Fibroblast of skin of scalp (primary cell): ENCODE measurements at places on chromosomes 5 and 9.

DNA sequence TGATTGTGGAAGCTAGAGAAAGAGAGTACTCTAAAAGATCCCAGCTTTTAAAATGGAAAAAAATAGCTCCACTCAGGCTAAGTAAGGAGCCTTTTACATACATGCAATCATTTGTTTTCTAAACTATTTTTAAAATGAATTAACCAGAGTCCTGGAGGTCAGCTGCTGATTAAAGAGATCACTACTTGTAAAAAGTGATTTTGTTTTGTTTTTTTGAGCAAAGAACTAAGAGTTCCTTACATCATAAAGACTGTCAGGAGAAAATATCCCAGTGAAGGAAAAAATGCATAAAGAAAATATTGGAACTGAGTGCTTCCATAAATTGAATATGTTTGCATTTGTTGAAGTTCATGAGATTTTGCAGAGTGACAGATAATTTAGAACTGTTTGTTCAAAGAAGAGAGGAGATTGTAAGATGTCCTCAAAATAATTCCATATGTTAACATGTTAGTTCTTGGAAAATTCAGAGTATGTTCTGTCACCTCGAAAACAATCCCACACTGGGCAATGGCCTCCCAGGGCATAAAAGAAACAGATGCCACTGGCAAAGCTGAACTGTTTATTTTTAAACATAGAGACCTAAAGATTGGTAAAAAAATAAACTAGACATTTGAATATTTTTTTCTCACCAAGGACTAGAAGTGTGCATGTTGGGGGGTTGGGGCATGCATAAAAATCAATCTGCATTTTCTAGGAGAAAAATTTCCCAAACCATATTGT, 264.7 kb downstream of the NPR3 start:
- peak; percentile 73 for DNase-seq

DNA sequence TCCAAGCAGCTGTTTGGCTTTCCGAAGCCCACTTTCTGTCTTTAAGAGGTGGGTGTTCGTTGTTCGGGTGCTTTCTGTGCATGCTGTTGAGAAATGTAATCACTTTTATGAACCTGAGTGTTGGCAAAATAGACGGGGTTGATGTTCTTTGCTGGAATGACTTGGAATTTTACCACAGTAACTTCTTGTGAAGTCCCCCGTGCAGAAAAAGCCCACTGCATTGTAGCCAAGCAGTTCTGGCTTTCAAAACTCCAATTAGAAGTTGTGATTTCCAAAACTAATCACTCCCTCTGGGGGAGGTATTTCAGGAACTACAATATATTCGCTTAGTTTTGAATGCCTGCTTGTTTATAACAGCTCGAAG, 111.1 kb downstream of the PAM start:
- no peak for DNase-seq

GRCh38 chr9:6272229-6272598, 56.0 kb upstream of the TPD52L3 start:
- peak; percentile 0 for DNase-seq

DNA sequence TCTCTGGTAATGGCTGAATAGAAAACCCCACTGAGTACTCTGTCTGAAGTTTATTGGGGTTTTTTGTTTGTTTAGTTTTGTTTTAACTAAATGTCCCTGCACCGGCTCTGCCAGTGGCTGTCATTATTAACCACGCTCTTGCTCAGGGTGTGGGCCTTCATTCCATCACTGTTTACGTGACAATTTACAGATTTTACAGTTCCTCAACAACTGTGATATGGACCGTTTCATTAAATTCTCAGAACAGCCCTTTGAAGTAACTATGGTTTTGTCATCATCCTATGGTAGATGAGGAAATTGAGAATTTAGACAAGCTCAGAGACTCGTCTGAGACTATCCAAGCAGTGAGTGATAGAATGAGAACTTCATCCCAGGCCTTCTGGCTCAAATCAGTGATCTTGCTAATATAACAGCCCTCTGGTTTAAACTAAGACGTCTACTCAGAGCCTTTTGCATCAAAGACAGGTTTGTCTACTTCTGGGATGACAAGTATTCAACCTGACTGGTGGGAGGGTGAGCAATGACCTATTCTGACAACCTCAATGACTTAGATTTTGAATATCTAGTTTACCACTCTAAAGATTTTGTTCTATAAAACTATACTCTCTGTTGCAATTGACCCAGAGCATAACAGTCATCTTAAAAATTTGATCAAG, 77.3 kb upstream of the MAP3K1 start:
- DNase-seq: no peak

DNA sequence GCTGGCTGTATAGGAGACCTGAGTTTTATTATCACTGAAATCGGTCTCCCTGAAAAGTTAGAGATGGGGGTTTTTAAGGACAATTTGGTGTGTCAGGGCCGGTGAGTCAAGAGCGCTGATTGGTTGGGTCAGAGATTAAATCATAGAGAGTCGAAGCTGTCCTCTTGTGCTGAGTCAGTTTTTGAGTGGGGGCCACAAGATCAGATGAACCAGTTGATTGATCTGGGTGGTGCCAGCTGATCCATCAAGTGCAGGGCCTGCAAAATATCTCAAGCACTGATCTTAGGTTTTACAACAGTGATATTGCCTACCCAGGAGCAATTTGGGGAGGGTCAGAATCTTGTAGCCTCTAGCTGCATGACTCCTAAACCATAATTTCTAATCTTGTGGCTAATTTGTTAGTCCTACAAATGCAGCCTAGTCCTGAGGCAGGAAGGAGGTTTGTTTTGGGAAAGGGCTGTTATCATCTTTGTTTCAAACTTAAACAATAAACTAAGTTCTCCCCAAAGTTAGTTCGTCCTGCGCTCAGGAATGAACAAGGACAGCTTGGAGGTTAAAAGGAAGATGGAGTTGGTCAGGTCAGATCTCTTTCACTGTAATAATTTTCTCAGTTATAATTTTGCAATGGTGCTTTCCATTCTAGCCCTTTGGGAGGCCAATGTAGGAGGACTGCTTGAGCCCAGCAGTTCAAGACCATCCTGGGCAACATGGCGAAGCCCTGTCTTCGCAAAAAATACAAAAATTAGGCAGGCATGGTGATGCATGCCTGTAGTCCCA, 31.6 kb upstream of the RFK start:
- no peak for DNase-seq

GRCh38 chr5:54301849-54302248, 8.5 kb downstream of the ARL15 start:
- no peak for DNase-seq

DNA sequence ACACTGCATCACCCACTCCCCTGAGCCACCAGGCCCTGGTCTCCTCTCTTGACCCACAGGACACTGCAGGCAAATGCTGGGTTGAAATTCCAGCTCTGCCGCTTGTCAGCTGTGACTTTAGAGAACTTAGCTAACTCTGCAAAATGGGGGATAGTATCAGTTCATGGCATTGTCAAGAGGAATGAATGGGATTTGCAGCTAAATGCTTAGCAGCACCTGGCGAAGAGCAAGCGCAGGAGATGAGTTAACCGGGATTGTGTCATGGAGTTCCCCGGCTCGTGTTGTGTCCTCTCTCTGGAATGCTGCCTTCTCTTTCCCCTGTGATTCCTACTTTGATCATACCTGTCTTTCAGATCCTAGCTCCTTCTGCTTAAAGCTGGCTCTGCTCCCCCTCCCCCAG, 67.1 kb downstream of the DAB2IP start:
- no peak for DNase-seq

- no peak for DNase-seq
Observed at GRCh38 chr5:42858687-42859086, 47.0 kb upstream of the SELENOP start.

- DNase-seq: no peak
Observed at GRCh38 chr9:98724810-98725530, 16.2 kb upstream of the GABBR2 start.

- DNase-seq: peak; percentile 57
Observed at GRCh38 chr5:93800988-93801811, 59.8 kb upstream of the POU5F2 start.

DNA sequence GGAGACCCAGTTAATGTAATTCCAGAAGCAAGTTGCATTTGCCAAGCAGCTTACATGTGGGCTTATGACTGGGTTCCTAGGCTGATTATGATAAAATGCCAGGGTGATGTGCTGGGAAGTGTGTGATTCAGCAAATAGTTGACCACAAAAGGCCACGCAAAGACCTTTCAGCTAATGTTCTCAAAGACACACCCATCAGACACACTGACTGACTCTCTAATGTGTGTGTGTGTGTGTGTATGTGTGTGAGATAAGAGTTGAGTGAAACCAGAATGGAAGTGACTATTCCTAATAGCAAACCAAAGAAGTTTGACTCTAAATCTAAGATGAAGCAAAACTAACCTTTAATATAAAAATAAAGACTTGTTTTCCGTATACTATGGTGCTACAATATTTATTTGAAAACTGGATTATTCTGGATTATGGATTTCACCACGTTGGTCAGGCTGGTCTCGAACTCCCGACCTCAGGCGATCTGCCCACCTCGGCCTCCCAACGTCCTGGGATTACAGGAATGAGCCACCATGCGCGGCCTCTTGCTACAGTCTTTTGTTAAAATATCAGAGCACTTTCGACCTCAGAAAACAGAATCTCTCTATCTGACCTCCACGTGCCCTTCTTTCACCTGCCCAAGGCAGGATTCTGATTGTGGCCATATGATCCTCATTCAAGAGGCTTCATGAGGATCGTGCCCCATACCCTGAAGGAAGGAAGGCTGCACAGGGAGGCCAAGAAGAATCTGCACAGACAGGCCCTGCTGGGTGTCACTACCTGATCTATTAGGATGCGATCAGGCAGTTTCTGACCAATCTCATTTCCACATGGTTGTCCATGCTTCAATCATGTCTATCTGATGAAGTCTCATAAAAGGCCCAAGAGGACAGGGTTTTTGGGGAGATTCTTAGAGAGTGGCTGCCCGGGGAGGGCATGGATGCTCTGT, 75.6 kb downstream of the USP20 start:
- peak; percentile 99 for DNase-seq

DNA sequence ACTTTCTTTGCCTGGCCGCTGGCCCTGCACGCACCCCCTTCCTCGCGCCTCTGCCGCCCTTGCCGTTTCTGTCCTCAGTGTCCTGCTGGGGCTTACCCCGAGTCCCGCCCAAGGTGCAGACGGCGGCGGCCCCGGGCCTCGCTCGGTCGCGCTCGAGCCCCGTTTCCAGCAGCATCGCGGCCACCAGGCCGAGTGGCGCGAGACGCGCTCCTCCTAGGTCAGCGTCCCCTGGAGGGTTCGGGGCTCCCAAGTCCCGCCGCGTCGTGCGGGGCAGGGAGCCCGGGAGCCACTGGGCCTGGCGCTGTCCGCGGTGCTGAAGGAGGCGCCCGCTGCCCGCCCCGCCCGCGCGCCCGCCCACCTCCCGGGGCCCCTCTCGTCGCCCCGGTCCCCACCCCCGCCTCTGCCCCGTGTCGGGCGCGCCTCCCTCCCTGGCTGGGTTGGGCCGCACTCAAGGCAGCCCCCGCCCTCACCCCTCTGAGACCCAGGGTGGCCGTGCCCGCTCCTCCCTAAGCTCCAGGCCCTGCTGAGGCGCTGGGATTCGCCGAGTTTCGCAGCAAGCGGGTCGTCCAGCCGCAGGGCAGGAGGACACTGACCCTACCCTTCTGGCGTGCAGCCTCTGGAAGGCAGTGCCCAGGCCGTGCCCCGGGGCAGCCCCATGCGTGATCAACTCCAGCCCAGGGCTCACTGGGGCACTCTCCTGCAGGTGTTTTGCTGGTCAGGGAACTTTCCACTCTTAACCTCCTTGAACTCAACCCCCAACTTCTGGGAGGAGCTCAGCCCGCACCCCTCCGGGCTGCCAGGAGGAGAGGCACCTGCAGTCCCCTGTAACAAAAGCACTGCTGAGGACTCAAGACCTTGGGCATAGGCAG, at the start of gene LHX3:
LHX3 (minus strand) TSS at position 291 of the 869 bp plus-strand sequence; CDS start at position 175, 116 bp downstream.
- DNase-seq: peak; percentile 27

DNA sequence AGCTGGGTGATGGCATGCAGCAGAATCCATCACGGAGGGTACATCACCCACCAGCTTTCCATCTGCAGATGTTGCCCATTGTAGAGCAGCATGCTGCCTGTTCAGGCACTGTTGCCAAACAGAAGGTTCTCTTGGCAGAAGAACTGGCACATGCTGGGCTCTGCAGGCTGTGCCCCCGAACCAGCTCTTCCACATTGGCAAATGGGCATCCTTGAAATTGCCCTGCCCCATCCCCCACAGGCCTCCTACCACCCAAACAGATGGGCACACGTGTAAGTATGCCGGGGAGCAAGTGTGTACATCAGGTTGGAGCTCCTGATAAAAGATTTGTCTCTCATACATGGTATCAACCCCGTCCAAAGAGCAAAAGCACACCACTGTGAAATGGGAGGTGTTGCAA, 220.3 kb upstream of the TAS2R1 start:
- no peak for DNase-seq

DNA sequence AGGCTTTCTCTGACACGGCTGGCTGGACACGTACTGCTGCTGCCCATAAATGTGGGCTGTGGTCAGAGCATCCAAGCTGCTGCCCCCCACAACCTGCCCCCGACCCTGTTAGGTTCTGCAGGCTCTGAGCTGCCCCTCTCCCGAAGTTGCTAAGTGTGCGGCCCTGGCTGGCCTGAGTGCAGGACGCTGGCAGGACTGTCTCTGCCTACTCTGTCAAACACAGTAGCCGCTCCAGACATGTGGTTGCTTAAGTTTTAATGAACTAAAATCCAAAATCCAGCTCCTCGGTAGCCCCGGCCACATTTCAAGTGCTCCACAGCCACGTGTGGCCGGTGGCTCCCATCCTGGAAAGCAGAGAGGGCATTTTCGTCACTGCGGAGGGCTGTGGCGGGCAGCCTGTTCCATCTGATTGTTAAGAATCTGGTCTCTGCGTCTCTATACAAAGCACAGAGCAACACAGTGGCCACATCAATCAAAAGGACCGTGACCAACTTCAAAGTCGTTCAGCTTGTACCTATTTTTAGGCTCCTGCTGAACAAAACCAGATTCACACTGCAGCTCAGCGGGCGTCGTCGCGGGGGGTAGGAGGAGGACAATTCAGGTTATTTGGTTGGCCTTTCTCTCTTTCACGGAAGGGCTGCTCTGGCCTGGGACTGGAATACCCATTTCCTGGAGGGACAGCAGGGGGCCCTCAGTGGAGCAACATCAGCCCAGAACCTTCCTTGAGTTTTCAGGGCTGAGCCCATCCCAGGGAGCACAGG, 68.9 kb downstream of the PTCH1 start:
- peak; percentile 14 for DNase-seq

DNA sequence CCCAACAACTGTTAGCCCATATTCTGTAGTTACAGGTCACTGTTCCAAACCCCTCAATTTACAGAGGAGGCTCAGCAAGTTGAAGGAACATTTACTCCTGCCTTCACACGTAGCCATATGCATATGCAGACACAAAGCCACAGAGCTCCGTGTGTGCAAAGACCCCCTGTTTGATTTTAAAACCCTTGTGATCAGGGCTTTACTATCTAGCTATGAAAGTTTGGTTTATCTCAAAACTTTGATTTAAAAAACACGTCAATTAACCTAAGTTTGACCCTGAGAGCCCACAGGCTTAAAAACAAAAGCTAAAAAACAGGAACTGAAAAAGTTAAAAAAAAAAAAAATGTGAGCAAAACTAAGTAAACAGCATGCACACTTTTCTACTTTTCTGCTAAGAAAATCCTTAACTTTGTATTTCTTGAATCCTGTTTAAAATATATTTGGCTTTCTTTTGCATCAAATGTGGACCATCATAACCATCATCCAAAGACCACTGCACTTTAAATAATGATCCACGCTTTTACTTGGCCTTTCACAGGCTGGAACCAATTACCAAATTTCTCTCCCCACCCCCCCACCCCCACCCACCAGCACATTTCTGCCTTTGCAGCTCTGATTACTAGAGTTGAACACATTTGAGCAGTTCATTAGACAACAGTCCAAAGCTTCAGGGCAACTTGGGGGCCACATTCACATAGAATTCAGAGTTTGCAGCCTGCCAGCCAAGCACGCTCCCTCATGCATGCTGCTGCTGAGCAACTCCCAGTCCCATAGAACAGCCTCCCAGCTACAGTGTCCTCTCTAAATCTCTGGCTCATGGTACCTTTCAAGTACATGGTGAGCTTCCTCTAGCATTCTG, 128.8 kb upstream of the MAP3K1 start:
- DNase-seq: no peak
